Glomerular endothelial cell (primary cell): ENCODE measurements at places on chromosomes 4 and X. TPM values are rescaled to one million over a fixed set of nuclear protein-coding genes. Genes with fewer than 3 reads are reported as not detected.

DNA sequence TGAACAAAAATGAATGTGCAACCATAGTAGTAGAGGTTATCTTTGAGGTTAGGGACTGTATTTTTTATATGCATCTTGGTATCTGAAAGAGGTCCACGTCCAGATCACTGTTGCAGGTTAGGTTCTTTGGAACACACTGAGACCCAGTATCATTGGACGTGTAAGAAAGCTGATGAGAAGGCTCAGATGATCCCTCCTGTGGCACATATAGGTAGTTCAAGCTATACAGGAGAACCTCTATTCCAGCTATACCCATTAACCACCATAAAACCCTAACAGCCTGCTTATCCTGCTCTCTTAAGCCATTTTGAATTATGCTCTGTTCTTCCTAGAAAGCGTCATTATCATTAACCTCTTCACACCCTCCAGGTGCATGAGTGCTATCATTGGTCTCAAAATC is 930.7 kb upstream of the HS3ST1 start:
- DNase-seq: no peak

- no peak for DNase-seq
These were observed 33.5 kb upstream of the ITM2A start for GRCh38 chrX:79400623-79401022.

DNA sequence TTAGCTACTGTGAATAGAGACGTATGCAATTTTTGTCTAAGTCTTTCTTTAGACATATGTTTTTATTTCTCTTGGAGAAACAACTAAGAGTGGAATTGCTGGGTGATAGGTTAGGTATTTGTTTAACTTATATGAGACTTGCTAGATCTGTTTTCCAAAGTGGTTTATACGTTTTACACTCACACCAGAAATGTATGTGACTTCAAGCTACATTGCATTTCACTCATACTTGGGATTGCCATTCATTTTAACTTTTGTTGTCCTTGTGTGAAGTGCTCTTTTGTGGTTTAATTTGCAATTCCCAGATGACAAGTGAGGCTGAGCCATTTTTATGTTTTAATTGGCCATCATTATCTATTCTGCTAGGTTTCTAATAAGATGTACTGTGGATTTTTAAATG is 817.2 kb downstream of the GLUD2 start:
- DNase-seq: no peak

DNA sequence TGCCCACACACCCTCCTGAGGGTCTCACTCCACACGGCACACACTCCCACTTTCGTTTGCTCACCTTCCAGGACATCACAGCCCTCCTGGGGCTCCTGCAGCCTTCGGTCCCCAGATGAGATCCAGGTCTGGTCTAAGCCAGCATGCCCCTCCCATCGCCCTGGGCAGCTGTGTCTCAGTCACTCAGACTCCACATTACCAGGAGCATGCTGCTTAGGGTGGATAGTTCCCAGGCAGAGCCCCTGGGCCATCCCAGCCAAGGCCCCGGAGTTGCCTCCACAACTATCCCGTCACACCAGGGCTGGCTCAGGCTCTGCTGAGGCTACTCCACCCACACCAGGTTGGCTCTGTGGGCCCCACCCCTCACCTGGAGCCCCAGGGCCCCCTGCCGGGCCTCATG is 50.4 kb upstream of the PSAPL1 start:
- no peak for DNase-seq

- DNase-seq: no peak
These were observed 300.2 kb upstream of the CLNK start for GRCh38 chr4:10984815-10985214.

DNA sequence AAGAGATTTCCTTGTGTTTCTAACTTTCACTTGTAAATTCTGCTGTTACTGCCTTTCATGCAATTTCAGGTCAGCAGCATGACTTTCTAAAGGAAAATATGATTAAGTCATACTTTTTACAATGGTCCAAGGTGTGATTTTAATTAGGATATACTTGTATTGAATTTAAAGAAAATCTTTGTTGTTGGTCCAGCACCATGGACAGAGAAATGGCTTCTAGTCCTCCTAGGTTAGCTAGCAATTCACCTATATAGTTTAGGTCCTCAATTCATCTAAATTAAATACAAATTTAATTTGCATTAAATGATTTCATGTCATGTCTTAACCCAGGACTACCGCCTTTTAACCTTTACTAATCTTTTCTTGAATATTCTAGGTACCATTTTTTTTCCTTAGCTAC is 304.9 kb upstream of the RPS6KA3 start:
- DNase-seq: no peak

- no peak for DNase-seq
These were observed 1.7 kb upstream of the CNOT6L start for GRCh38 chr4:77820649-77821561.

DNA sequence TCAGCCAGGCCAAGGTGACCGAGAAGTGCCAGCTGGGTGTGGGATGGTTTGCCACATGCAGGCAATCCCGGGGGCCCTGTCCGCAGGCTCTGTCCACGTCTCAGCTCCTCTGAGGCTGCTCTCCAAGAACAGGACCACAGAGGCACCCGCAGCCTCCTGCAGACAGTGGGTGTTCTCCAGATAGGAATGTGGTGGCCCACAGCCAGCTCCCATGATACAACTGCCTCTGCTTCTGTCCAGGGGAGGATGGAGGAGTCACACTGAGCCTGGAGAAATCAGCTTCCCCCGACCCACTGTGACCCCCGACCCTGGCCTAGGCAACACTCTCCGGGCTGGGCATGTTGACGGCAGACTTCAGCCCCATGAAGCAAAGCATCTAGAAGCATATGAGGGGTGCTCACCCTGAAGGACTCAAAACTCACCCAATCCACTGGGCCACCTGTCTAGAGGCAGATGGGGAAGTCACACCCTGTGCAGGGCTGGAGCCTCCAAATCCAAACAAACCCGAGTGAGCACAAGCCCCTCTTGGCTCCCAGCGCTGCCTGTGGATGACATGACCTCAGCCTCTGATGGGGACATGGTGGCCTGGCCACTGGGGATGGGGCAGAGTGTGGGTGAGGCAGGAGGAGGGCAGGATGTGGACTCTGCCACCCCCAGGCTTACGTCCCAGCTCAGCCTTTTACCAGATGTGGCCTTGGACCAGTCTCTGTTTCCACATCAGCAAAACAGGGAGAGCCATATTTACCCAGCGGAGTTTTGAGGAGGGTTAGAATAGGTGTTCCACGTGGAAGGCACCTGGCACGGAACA is 102.3 kb downstream of the PSAPL1 start:
- no peak for DNase-seq

- DNase-seq: no peak
These were observed 120.4 kb downstream of the NSUN7 start for GRCh38 chr4:40870150-40870549.

DNA sequence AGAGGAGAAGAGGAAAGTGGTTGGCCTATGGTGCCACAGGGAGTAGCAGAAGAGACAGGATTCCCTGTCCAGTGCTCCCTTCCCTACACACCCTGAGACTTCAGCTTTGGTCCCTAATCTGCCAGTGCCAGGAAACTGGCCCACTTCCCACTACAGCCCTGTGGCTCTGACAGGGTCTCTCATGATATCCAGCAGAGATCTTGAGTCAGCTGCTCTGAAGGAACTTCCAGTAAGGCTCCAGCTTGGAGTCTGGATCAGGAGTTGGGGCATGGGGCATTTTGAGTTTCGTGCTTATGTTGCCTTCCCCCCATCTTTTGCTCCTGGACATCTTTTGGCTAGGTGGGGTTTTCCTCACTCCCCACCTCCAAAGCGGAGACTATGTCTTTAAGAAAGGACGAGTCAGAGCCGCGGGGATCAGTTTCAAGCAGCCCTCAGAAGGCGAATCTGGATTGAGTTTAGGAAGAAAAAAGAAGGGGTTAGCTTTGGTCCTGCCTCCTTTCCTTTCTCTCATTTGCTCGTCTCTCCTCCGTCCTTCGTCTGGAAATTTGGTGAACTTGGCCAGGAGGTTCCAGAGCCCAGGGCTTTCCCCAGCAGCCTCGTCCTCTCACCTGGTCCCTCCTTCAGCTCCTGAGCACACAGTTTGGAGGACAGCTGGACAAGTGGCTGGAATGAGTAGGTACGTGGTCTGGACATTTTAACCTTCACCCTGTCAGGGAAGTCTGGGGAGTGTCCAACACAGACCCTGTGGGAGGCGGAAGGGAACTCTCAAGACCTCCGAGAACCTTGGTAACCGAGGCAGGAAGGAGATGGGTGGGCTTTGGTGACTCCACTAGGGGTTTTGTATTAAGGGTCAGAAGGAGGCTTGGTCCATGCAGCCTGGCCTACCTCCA is 104.4 kb downstream of the RTL5 start:
- no peak for DNase-seq

- DNase-seq: no peak
These were observed 3.5 kb upstream of the EDNRA start for GRCh38 chr4:147477439-147477838.

- no peak for DNase-seq
These were observed 392.0 kb downstream of the GBA3 start for GRCh38 chr4:23084559-23085248.

DNA sequence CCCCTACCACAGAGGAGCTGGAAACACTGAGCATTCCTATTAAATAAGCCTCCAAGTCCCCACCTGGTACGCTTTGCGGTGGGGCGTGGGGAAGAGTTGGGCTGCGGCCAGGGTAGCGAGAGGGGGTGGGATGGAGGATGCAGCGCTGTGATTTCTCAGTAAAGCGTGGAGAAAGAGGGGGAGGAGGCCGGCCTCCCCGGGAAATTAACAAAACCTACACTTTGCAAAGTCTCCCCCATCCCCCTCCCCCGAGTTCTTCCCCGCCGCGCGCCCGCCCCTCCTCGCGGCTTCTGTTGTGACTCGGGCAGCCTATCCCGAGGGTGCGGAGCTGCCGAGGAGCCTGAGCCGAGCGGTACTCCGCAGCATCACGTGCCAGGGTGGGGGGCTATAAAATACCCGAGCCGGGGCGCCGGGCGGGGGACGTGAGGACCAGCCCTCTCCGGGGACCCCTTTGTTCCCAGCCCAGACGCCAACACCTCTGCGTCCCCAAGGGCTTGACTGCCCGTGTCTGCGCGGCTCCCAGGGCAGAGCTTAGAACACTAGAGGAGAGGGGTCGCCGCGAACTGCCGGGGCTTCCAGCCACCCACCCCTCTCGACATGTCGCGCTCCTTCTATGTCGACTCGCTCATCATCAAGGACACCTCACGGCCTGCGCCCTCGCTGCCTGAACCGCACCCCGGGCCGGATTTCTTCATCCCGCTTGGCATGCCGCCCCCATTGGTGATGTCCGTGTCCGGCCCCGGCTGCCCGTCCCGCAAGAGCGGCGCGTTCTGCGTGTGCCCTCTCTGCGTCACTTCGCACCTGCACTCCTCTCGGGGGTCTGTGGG is at the start of gene GSX2:
Gene GSX2 (plus strand): TSS at position 416 of the 827 bp plus-strand sequence. CDS start 182 bp downstream, at position 598.
- DNase-seq: no peak

- no peak for DNase-seq
These were observed 17.5 kb downstream of the FAM184B start for GRCh38 chr4:17763931-17764330.

GRCh38 chr4:184815046-184815877 is 10.5 kb downstream of the ACSL1 start:
- no peak for DNase-seq

DNA sequence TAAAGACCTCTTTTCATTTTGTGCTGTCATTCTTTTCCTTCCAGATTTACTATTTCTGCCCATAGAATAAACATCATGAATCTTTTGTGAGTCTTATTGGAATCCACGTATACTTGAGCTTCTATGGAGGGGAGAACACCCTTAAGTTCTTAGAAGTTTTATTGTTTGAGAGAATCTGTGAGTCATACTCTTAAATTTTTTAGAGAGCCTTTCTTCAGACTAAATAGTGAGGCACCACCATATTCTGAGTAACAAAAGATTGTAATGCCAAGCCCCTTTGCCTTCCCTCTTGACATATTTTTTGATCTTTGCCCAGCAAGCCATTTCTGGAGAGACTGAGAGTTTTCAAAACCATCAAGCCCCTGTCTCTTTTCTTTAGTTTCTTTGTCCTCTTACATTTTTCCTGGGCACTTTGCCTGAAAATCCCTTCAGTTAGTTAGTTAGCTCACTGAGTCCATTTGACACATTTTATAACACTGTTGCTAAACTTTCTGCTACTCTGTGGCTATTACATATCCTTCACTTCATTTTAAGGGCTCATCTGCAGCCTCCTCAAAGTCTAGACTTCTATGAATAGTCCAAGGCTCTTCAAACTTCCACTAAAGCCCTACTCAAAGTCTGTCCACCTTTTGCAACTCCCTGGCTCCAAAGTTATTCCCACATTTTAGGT is 65.3 kb upstream of the NDUFC1 start:
- no peak for DNase-seq

Gene TLR2
- total RNA-seq: 5.8 and 8.8 TPM in 2 replicates

Gene AR
- total RNA-seq: 3.5 and 5.0 TPM in 2 replicates

Gene TMEM47
- 25.0 and 25.2 TPM in 2 replicates for total RNA-seq

Gene FAM47E
- total RNA-seq: 0.44 TPM in 1 of 2 replicates, not detected in the other

Gene TENM3
- 12.5 and 40.3 TPM in 2 replicates for total RNA-seq

Gene NHSL2
- 35.8 and 36.9 TPM in 2 replicates for total RNA-seq

Gene SPIN3
- 2.7 and 3.1 TPM in 2 replicates for total RNA-seq

Gene TMEM255A
- 0.05 TPM in 1 of 2 replicates, not detected in the other for total RNA-seq

Gene GPR82
- total RNA-seq: not detected in 2 replicates

Gene TRPC5OS
- total RNA-seq: not detected in 2 replicates

Gene USP26
- not detected in 2 replicates for total RNA-seq

Gene FRG2
- total RNA-seq: not detected in 2 replicates

Gene PNCK
- not detected in 2 replicates for total RNA-seq

Gene SERPINA7
- not detected in 2 replicates for total RNA-seq
